ENCODE measurements at places on chromosomes 6 and 20. TPM values are rescaled to one million over a fixed set of nuclear protein-coding genes. Genes with fewer than 3 reads are reported as not detected.
A peak's percentile ranks its signal among the peaks of the same experiment; 100 is the strongest.

DNA sequence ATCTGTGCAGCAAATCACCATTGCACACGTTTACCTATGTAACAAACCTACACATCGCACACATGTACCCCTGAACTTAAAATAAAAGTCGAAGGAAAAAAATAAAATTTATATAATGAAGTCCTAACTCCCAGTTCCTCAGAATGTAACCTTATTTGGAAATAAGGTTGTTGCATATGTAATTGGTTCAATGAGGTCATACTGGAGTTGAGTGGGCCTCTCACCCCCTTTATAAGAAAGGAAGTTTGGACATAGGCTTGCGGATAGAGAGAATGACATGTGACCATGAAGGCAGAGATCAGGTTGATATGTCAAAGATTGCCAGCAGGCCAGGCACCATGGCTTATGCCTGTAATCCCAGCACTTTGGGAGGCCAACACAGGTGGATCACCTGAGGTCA lies 16.1 kb upstream of the ZBTB22 start:
- H3K27ac ChIP-seq: peak overlapping the region; percentile 36
- H3K27me3 ChIP-seq: no peaks in the 10 kb centered on the region
- H3K36me3 ChIP-seq: no peaks in the 10 kb centered on the region
- H3K4me3 ChIP-seq: no peak overlapping the region
- peaks cover 31% of the 10 kb centered on the region for H3K4me1 ChIP-seq

DNA sequence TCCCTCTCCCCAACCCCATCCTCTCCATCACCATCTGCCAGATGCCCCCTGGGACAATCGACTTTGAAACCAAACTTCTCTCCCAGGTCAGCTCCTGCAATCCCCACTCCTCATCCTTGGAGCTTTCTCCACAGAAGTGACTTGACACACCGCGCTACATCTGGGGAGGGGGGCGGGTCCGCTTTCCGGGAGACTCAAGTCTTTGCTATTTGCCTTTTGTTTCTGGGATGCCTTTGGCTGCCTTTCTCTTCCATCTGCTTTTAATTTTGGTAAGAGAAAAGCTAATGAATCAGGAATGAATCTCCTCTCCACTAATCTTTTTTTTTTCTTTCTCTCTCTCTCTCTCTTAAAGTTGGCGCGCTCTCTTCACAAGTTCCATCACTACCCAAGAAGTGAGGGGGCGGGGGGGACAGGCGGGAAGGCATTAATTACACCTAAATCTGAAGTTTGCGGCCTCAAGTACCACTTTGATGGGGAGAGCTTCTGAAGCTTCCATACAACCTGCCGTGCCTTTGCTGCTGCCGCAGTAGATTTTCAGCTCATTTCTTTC lies 664 bp upstream of the TPBG start:
- DNase-seq: no peak
- no peak overlapping the region for H3K27ac ChIP-seq
- H3K36me3 ChIP-seq: peaks cover 15% of the 10 kb centered on the region
- H3K4me3 ChIP-seq: peak overlapping the region; percentile 85
- H3K27me3 ChIP-seq: peaks cover 56% of the 10 kb centered on the region
- peaks cover 22% of the 10 kb centered on the region for H3K4me1 ChIP-seq

GRCh38 chr20:38207621-38208020 lies 42.6 kb upstream of the TGM2 start:
- no peaks in the 10 kb centered on the region for H3K4me1 ChIP-seq
- H3K4me3 ChIP-seq: no peak overlapping the region
- H3K36me3 ChIP-seq: no peaks in the 10 kb centered on the region
- H3K27me3 ChIP-seq: peaks cover 28% of the 10 kb centered on the region

DNA sequence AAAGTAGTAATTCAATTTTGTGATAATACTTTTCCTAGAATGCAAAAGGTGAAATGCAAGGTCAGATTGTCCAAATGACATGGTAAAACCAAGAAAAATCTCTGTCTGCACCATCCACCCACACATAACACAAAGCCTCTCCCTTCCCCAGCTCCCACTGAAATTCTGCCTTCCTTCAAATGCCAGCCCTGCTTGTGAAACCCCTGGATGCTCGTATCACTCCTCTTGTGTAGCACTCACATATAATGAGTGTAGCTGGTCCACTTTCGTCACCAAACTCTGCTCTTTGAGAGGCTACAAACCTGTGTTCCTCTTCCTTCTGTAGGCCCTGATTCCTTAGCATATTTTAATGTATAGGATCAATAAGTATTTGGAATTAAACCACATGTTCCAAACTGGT lies 123.6 kb upstream of the BEND6 start:
- H3K36me3 ChIP-seq: no peaks in the 10 kb centered on the region
- H3K4me3 ChIP-seq: no peak overlapping the region
- no peak for DNase-seq
- H3K4me1 ChIP-seq: no peaks in the 10 kb centered on the region
- H3K27ac ChIP-seq: no peak overlapping the region

GRCh38 chr6:43096451-43097097 lies 20.5 kb downstream of the PTK7 start:
- no peaks in the 10 kb centered on the region for H3K36me3 ChIP-seq
- H3K27me3 ChIP-seq: no peaks in the 10 kb centered on the region
- DNase-seq: no peak

GRCh38 chr6:106761160-106761559 lies 131.8 kb downstream of the QRSL1 start:
- no peak overlapping the region for H3K27ac ChIP-seq
- no peaks in the 10 kb centered on the region for H3K36me3 ChIP-seq
- no peak for DNase-seq

GRCh38 chr6:156585859-156586258 lies 191.3 kb upstream of the ARID1B start:
- DNase-seq: no peak
- no peaks in the 10 kb centered on the region for H3K27me3 ChIP-seq
- H3K4me3 ChIP-seq: no peak overlapping the region
- no peaks in the 10 kb centered on the region for H3K4me1 ChIP-seq
- no peak overlapping the region for H3K27ac ChIP-seq

The EBF4 gene
- polyA plus RNA-seq: not detected

The ACSS1 gene
- polyA plus RNA-seq: 90.8 TPM

The TRIM15 gene
- polyA plus RNA-seq: not detected

The GJA10 gene
- not detected for polyA plus RNA-seq
